Femur (tissue), 1 donor: ENCODE measurements at places on chromosomes 2 and 18.
A peak's percentile ranks its signal among the peaks of the same experiment; 100 is the strongest.

- no peak for DNase-seq
Measured at GRCh38 chr2:26542194-26542455, 64.2 kb upstream of the OTOF start.

DNA sequence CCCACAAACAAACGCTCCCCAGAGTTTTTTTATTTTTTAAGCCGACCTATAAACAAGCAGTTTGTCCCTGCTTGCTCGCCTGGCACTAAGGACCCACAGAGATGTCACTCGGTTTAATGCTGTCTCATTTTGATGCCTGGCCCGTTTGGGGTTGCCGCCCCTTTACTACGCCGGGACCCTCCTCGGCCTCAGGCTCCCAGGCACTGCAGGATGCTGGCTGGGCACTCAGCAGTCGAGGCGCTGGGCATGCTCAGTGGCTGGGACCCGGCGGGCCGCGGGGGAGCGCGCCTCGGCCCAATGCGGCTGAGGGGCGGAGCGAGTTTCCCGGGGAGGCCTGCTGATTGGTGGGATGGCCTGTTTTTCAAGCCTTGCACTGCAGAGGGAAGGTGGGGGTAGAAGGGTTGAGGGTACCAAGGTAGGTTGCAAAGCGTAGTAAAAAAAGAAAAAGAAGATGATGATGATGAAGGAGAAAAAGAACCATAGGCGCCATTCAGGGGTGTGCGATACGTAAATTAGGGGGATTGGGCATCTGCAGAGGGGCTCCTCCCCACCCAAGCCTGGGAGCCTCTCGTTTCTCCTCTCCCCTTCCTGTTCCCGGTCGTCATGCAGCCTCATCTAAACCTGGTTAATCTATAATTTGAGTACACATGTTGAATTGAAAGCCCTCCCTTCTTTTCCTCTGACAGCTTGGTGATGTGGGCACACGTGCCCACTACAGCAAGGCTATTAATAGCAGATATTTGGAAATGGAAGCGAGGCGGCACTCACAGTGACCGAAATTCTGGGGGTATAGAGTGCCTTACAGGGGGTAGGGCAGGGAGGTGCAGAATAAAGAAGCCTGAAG is 1.5 kb upstream of the IRS1 start:
- DNase-seq, result peak; percentile 88

GRCh38 chr2:63875131-63875527 is 33.4 kb downstream of the UGP2 start:
- no peak for DNase-seq

GRCh38 chr2:152421521-152422370 is 86.8 kb downstream of the FMNL2 start:
- DNase-seq, result no peak

GRCh38 chr2:23420840-23421476 is 36.0 kb downstream of the KLHL29 start:
- DNase-seq, result no peak

DNA sequence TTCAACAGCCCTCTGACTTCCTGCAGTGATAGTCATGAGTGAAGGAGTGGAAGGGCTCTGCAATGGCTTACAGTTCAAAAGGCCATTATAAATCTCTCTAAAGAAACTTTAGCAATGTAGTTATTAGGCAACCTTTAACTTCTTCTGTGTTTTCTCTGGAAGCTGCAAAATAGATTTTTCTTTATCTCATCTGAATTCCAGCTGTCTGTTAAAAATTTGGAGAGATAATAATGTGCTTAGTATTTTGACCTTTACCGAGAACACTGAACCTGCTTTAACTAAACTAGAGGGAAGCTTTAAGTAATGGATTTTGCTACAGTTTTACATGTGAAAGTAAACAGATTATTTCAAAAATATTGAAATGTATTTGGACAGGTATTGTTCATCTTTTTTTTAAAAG is 847.9 kb downstream of the ERBB4 start:
- no peak for DNase-seq

DNA sequence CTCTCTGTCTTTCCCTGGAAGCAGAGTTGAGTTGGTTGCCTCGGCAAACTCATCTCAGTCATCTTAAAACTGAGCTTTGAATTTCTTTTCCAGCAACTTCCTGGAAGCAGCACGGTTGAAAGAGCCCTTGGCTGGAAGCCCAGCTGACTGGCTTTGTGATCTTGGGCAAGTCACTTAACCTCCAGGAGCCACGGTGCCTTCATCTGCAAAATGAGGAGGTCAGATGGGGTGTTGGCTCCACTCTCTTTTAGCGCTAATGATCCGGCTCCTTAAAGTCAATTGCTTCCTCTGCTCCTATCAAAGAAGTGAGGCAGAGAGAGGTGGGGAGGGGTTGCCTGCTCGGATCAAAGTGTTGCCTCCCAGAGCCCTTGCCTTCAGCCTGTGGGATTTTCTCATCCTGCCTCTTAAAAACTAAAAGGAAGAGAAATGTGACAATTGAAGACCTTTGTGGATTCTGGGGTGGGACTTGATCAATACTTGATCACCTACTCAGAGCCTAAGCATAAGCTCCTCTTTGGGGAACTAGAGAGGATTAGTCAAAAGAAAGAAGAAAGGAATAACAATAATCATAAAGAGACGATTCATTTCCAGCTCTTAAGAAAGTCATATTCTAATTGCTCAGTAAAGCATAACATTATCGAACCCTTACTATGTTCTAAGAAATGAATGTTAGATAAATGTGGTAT is 86.6 kb downstream of the MYCN start:
- DNase-seq, result no peak

DNA sequence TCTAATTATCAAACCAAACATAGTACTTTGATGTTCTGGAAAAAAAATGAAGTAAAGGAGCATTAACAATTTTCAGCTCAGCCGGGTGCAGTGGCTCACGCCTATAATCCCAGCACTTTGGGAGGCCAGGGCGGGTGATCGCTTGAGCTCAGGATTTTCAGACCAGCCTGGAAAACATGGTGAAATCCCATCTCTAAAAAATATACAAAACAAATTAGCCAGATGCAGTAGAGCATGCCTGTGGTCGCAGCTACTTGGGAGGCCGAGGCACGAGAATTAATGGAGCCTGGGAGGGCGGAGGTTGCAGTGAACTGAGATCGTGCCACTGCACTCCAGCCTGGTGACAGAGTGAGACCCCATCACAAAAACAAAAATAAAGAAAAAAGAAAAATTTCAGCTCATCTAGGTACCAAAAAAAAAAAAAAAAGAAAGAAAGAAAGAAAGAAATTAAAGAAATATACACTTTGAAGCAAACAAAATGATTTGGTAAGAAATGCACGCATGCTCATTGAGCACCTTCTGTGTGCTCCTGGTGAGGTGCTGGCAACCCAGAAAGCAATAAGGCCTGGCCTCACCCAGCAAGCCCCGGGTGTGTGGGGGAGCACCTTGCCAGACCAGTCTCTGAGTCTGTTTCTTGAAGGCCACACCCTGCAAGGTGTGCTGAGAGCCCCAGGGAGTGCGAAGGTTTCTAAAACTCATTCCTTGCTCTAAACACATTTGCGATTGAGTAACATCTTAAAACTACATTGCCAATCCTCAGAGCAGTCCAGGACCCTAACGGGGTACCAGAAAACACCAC is 133.5 kb downstream of the TFCP2L1 start:
- no peak for DNase-seq

DNA sequence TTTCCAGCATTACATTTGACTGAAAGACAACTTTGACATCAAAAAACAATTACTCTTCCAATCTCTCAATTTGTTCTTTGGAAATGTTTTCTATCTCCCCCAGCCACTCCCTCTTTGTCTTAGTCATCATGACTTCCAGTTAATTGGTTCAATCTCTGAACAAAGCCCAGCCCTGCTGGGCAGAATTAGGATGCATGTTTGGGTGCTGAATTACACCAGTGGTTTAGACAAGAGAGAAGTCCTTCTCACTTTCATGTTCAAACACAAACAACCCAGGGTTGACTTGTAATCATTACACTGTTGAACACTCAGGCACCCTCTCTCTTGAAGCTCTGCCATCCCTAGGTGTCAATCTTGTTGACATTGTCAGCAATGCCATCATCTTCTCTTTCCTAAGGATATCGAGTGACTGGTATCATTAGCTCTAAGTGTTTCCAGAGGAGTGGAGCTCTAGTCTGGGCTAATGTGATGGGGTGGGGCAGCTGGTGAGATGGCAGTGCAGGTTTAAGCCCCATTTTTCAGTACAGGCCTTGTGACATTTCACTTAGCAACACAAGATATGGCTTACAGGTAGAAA is 90.8 kb upstream of the MEIS1 start:
- DNase-seq, result no peak

GRCh38 chr2:68466361-68466777 is 725 bp downstream of the FBXO48 start:
- peak; percentile 28 for DNase-seq
